GM12891 (cell line): ENCODE measurements at places on chromosomes 3 and 15.

DNA sequence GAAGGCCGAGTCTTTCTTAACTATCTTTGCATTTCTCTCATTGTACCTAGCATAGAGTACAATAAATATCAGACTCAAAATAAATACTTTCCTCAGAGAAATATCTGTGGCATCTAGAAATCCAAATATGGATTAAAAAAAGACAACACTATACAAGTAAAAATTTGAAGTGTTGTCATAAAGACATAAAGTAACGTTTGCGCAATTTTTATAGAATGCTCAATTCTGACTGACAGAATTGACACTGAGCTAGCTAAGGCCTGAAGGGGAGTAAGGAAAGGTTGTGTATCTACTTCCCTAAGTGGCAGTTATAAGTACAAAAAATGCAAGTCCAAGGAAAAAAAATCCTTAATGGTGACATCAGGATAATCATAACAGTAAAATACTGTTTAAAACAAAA is 1.1 kb downstream of the SEC11A start:
- no peak for DNase-seq

DNA sequence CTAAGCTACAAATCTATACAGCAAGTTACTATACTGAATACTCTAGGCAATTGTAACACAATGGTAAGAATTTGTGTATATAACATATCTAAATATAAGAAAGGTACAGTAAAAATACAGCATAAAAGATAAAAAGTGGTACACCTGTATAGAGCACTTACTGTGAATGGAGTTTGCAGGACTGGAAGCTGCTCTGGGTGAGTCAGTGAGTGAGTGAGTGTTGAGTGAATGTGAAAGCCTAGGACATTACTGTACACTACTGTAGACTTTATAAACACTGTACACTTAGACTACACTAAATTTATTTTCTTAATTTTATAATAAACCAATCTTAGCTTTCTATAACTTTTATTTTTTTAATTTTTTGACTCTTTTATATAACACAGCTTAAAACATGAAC is 123.1 kb downstream of the ZMAT3 start:
- DNase-seq, result no peak

- DNase-seq, result no peak
Measured at GRCh38 chr15:88655800-88656488, 17.1 kb downstream of the ISG20 start.

- DNase-seq, result no peak
Measured at GRCh38 chr3:14346642-14347041, 55.8 kb upstream of the SLC6A6 start.

GRCh38 chr15:45200799-45201556 is 13.2 kb upstream of the SHF start:
- no peak for DNase-seq

- DNase-seq, result no peak
Measured at GRCh38 chr3:46684891-46685290, 8.6 kb downstream of the ALS2CL start.

- DNase-seq, result no peak
Measured at GRCh38 chr15:33678602-33679001, 289.7 kb upstream of the CHRM5 start.

- no peak for DNase-seq
Measured at GRCh38 chr3:43001556-43002121, 22.5 kb downstream of the GASK1A start.

DNA sequence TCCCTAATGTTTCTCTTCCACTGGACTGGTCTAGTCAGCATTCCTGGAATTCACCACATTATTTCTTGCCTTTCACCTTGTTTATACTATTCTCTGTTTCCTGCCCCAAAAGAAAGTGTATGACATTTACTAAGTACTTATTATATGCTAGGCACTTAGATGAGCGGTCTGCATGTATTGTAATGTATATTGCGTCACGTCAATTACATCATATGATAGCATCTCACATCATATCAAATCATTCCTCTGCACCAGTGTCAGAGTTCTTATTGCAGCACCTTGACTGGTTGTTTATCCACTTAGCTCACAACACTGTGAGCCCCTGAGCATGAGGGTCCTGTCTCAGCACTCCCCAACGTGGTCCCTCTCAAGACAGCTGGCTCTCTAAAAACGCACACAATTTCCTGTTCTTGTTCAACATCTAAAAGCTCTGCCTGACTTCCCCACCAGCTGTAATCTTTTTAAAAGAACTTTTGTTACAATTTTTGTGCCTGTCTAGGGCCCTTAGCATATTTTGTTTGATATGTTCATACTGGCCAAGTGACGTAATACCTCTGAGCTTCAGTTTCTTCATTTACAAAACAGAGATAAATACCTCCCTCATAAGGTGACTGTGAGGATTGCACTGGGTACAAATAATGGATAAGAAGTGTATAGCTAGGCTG is 58.8 kb downstream of the ARHGAP31 start:
- DNase-seq, result no peak

- no peak for DNase-seq
Measured at GRCh38 chr3:59374818-59375211, 325.0 kb upstream of the CFAP20DC start.

- no peak for DNase-seq
Measured at GRCh38 chr3:133595341-133595740, 21.9 kb downstream of the CDV3 start.

DNA sequence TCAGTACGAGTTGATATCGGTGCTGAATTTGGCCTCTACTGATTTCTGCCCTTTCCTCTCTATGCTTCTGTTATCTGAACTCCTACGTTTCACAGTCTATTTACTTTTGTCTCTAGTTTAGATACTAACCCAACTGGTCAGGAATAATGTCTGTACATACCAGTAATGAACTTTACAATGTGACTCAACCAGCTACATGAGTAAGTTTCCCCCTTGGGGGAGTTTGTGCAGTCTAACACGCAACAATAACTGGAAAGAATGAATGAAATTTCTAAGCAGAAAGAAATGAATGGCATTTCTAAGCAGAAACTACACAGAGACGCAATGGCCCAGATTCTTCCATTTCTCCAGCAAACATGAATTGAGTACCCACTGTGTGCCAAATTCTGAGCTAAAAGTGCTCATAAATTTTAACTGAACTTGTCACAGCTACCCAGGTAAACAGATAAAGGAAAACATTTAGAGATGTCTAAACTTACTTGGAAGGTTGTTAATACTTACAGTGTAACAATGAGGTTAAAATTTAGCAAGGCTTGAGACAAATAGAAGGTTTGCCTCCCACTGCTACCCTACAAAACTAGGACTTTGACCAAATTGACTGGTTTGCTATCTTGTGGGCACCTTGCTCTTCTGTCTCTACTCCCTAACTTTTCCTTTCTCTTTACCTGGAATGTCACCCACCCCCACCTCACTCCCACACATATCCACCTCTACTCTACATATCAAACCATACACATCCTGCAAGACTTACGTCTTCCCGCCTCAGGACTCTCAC is 11.6 kb downstream of the UPK1B start:
- DNase-seq, result no peak

- no peak for DNase-seq
Measured at GRCh38 chr15:50075319-50075718, 43.7 kb downstream of the ATP8B4 start.
